ENCODE measurements at places on chromosomes 16 and 17.

DNA sequence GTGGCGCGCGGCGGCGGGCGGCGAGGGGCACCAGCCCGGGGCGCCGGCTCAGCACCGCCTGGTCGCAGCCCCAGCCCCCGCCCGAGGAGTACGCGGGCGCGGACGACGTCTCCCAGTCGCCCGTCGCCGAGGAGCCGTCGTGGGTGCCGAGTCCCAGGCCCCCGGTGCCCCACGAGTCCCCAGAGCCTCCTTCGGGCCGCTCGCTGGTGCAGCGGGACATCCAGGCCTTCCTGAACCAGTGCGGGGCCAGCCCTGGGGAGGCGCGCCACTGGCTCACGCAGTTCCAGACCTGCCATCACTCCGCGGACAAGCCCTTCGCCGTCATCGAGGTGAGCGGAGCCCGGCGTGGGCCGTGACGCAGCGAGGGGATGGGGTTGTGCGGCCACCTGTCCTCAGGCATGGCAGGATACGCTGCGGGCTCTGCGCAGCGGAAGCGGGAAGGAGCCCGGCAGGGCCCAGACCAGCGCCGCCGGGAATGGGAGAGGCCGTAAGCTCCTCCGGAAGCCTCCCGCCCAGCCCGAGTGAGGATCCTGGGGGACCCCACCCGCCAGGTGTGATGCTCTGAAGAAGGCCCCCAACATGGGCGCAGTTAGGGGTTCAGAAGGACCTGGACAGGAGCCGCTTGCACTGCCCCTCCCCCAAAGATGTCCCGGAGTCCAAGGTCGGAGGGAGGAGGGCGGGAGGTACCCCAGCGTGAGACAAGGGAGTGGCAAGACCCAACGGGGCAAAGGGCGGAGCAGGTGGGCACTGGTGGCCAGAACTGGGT, 522 bp downstream of the NAGS start:
- peak; percentile 52 for DNase-seq

DNA sequence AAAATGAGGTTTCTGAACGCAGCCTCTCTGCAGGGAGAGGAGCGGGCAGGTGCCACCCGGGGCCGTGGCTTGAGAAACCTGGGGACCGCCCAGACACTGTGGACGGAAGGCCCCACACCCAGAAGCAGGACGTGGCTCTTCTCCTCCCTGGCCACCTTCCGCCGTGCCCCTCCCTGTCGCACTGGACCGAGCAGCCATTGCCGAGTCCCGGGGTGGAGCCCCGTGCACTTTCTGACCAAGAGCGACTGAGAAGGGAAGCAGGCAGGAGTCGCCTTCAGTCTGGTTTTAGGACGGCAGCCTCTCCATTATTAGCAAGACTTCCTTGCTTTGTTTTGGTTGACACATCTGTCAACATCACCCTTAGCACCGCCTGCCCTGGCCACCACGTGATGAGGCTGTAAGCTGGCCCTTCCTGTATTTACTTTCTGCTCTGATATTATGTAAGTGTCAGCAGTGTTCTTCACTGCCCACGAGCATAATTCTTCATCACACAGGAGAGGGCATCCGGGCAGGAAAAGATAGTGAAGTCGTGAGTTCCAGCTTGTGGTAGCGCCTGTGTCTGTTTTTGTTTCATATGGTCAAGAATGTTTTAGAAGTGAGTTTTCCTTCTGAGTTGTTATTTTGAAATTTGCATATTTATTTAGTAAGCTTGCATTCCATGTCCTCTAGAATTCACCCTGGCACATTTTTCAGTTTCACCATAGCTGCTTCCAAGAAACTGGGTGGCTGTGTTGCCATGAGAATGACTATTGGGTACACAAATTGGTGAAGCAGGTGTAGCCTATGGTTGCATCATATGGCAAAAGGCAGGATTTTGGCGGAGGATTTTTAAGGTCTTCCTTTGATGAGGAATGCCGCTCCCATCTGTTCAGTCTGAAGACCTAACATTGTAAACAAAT, 1.0 kb downstream of the HERPUD1 start:
- peak; percentile 64 for DNase-seq

- DNase-seq, result peak; percentile 43
Measured at GRCh38 chr16:29662729-29663015, 375 bp upstream of the SPN start.

DNA sequence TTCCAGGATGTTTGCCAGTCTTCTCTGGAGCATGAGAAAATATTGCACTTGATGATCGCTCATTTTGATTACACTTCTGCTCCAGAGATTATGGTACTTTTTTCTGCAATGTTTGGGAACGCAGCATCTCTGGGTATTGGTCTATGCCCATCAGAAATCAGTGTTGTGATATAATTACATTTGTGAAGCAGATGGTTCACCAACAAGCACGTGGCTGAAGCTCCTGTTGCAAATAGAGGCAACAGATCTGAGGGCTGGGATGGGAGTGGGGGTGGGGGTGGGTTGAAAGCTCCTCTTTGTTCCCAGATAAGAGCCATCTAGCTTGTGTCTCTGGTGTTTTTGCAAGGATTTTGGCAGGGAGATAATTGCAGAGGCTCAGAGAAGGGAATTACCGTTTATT, 252.3 kb downstream of the SHISA9 start:
- DNase-seq, result no peak

- no peak for DNase-seq
Measured at GRCh38 chr17:34414339-34414738, 51.3 kb upstream of the CCL1 start.

- DNase-seq, result no peak
Measured at GRCh38 chr17:8670421-8670820, 39.9 kb upstream of the MYH10 start.

DNA sequence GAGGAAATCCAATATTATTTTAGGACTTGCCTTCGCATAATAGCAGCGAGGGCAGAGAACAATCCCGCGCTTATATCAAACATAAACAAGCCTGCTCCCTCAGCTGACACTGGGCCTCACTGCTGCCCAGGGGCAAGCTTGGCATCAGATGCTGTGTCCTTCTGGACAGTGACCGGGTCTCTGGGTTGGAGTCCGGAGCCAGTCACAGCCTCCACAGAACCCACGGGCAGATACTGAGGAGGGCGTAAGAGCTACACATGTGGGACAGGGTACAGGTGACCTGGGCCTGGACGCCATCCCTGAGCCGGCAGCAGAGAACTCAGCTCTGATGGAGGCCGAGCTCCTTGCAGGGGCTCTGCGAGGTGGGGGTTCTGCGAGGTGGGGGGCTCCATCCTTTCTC, 14.7 kb upstream of the ZNF469 start:
- no peak for DNase-seq
